ENCODE measurements at places on chromosomes 2 and 18.

DNA sequence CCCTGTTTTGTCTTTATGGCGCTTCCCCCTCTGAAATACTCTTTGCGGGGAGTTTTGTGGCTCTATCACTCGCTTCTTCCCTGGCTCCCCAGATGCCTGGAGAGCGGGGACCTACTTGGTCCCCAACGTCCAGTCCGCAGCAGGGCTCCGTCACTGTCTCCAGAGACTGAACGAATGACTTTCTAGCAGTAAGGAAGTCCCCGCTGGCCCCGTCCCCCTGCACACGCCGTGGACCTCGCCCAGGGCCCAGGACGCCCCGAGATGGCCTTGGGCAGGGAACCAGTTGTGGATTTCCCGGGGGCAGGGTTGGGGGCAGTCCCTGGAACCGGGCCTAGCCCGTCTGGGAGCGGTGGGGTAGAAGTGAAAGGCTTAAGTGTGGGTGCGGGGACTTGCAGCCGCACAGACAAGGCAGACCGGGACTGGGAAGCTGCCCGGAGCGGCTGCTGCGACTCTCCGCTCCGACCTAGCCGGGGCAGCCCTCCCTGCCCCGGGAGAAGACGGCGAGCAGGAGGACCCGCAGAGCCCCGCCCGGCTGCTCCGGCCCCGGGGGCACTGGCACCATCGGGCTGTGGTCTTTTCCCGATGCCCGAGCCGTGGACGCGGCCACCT is 821 bp upstream of the EPHA4 start:
- no peak for DNase-seq

- DNase-seq: no peak
Measured at GRCh38 chr18:36872329-36872728, 43.4 kb downstream of the KIAA1328 start.

DNA sequence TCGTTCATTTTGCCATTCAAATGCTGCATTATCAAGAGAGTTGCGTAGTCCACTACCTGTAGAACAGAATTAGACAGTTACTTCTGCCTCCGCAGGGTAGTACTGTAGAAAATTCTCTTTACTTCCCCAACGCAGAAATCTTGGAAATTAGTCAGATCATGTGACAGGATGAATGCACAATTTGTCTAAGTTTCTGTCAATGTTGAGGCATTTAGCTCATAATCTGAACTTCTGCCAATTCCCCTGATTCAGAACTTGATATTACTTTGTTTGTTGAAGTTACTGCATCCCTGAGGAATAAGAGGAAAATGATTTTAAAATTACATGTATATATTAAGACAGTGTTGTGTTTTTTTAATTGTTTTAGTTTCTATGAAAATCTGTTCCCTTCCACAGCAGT is 83.4 kb downstream of the TTC27 start:
- DNase-seq: no peak

DNA sequence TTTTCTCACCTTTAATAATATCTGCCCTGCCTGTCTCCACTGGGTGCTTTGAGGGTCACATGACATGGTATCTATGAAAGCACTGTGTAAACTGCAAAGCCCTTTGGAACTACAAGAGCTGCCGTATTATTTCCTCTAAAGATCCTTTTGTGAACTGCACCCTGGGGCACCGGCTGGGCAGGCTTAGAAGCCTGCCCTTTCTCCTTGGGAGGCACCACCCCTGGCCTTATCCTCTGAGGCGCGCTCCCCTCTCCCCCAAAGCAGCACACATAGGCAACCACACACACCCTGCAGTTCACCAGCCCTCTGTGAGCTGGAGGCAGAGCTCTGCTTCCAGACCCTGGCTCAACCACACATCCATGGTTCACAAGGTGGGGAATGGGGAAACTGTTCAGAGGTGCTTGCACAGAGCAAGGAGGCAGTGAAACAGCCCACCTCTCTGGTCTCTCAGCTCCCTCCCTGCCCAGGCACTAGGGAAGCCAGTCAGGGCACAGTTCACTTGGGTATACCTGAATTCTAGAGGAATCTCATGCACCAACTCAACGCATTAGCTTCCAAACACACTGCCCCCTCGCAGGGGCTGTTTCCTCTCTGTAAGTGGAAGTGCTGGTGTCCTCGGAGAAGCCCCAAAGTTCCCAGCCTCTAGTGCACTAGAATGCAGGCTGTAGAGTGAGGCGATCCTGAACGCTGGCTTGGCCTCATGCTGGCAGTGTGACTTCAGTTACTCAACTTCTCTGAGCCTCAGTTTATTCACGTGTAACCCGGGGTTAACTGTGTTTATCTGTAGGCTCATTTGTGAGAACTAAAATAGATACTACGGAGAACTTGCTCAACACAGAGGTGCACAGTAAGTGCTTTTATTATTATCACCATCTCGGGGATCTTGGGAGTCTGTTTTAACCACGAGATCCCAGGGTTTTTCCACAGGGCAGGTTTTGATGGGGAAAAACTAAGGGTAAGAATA is 11.0 kb downstream of the SIGLEC15 start:
- DNase-seq: no peak

- DNase-seq: no peak
Measured at GRCh38 chr2:237075749-237076599, 9.7 kb upstream of the COPS8 start.

- DNase-seq: no peak
Measured at GRCh38 chr18:54787616-54788015, 40.7 kb upstream of the RAB27B start.

DNA sequence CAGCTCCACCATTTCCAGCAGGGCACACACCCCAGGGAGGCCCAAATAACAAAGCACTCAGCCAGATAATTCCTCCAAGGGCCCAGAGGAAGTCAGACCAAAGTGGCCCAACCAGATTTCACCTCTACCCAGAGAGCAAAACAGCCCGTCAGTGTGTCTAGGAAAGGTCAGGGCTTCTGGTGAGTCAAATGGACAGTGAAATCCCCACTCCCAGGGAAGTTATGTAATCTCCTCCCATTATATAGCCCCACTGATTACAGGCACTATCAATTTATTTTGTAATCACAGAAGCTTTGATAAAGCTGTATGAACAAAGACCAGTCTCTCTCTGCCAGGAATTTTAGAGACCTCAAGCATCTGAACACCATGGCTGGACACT is 4.0 kb downstream of the B4GALT6 start:
- no peak for DNase-seq

GRCh38 chr18:840023-840408 is 28.0 kb upstream of the YES1 start:
- DNase-seq: no peak

GRCh38 chr2:118231759-118232158 is 143.5 kb downstream of the INSIG2 start:
- no peak for DNase-seq

- no peak for DNase-seq
Measured at GRCh38 chr2:208252716-208253492, 2.0 kb downstream of the IDH1 start.

Measured in stimulated activated CD4-positive, alpha-beta T cell treated with anti-CD3 and anti-CD28 coated beads, Interleukin-1b, Interleukin-23, amount 100 ng/mL, for 1 hour (primary cell).